ENCODE measurements at places on chromosomes 3 and 15. TPM values are rescaled to one million over a fixed set of nuclear protein-coding genes. Genes with fewer than 3 reads are reported as not detected.

DNA sequence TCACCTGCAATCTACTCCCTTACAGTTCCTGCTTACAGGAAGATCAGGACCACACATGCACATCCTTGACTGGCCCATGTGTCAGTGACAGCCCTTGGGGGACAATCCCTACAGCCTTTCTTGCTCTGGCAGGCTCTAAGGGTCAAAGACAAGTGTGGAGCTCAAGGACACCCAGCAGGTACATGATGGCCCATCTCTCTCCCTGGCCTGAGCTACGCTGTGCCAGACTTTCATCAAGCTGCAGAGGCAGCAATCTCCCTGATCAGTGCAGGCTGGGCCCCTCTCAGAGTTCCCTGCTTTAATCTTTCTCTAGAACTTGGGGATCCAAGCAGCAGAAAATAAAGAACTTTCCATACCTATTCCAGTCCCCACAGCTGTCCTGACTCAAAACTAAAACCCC, 2.6 kb downstream of the SEMA7A start:
- DNase-seq, result no peak

DNA sequence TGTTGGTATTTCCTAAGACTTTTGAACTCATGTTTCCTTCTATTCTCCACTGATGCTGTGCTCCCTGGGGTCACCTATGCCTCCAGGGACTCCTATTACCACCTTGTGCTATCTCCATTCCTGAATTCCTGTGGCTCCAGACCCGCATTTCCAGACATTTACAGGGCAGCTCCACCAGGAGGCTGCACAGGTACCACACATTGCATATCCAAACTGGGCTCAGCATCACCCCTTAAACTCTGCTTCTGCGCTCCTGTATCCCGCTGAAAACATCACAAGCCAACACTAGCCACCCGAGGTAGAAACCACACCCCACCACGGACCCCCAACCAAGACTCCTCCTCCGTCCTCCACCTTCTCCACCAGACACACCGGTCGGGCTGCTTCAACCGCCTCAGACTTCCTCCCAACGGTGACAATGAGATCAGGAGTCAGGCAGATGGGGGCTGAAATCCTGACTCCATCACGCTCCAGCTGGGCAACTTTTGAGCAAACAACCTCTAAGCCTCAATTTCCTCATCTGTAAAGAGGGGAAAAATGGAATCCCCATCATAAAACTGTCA, 10.4 kb downstream of the TNK2 start:
- DNase-seq, result no peak

DNA sequence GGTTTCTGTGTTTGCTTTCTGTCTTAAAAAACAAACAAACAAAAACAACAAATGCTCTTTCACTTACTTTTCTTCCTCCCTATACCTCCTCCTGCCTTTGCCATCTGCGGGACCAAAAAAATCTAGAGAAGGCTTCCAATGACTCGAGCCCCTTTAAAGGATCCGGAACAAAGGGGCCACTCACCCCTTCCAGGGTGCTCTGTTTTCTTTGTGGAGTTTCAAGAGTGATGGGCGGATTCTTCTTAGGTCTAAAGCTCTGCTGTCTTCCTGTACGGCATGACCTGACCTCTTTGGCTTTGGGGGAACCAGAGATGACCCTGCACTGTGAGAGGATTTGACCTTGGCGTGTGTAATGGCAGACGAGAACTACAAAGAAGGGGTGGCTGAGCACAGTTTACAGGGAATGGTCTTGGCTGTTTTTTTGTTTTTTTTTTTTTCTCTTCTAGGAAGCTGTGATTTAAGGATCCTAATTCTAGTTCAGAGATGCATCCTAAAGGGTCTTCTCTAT, 2.2 kb upstream of the MUC20 start:
- no peak for DNase-seq

FGF12 gene
- 0.25 TPM for total RNA-seq
